NCI-H1436 (cell line): ENCODE measurements at places on chromosomes 1 and 21.

GRCh38 chr1:116257341-116257767 is 115.7 kb upstream of the ATP1A1 start:
- DNase-seq: no peak

- no peak for DNase-seq
Observed at GRCh38 chr1:7534061-7534825, 236.9 kb upstream of the VAMP3 start.

- DNase-seq: no peak
Observed at GRCh38 chr1:19123837-19124236, 86.2 kb downstream of the UBR4 start.

DNA sequence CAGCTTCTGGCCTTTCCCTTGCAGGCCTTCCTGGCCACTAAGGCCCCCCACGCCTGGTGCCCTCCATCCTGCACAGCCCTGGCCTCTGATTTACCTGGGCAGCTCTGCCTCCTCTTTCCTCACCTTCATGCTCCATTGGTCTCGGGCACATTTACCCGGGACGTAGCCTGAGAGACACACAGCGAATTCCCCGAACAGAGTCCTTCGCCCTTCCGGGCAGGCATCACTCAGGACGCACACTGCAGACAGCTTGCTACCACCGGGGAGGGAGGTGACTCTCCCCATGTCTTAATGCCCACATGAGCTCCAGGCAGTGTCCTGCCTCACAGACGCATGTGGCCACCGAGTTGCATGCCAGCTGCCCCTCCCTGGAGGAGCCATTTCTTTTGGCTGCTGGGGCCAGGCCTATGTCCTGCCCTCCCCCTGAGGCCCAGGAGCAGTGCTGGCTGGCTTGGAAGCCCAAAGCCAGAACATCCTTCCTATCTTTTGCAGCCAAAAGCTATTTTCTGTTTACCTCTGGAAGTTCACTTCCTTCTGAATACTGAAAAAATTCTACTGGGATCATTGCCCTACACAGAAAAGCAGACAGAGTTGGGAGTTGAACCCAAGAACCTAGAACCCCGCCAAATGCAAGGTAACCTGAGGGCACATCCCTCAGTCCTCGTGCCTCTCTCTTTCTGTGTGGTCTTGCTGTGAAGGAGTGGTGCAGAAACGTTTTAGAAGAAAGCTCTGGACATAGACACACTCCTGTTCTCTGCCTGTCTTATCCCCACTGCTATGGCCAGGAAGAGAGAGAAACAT is 209.5 kb downstream of the TOMM20 start:
- DNase-seq: no peak

DNA sequence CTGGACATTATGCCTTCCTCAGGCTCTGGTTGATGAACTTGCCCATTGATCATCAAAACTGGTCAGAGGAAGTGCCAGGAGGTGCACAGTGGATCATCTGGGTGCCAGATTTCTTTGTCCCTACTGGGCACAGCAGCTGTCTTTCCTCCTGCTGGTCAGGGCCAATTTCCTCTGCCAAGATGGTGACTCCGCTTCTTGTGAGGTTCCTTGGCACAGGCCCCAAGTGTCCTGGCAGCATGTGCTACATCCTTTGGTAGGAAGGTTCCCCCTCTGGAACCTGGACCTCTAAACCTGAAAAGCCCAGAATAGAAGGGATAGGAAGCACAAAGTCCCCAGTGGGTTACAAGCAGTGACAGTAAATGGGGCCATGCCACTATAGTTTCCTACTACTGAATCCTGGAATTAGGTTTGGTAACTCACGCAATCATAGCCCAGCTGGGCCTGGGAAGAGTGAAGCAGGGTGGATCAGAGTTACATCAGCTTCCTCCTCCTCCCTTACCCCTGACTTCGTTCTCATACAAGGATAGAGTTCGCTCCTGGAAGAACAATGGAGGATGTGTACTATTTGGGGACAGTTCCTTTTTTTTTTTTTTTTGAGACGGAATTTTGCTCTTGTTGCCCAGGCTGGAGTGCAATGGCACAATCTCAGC is 147.1 kb downstream of the CNIH3 start:
- no peak for DNase-seq

GRCh38 chr1:38179483-38179882 is 132.9 kb upstream of the POU3F1 start:
- no peak for DNase-seq

DNA sequence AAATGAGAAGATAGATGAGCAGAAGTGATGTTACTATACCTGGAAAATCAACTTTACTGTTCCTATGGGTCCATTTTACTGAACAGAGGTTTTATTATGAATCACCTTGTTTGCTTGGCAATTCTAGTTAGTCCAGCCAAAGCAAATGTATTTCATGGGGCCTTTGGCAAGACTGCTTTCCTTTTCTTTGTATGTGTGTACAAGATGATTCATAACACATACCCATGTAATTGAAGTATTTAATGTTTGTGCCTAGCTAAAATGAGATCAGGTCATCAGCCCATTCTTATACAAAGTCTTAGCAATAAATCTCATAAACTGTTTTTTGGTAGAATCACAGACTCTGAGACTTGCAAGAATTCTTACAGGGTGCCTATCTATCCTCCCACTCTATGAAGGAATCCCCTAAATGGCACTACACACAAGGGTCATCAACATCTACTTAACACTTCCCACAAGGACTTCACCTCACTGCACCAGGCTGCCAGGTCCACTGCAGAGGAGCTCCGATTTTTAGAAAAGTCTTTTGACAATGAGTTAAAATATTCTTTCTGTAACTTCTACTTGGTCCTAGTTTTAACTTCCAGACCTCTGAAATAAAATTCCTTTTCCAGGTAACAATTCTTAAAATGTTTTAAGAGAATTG is 58.5 kb downstream of the LPAR3 start:
- no peak for DNase-seq

GRCh38 chr1:121471523-121471922 is 286.7 kb downstream of the SRGAP2C start:
- DNase-seq: no peak

- DNase-seq: no peak
Observed at GRCh38 chr21:44913425-44914175, 7.1 kb downstream of the ITGB2 start.

DNA sequence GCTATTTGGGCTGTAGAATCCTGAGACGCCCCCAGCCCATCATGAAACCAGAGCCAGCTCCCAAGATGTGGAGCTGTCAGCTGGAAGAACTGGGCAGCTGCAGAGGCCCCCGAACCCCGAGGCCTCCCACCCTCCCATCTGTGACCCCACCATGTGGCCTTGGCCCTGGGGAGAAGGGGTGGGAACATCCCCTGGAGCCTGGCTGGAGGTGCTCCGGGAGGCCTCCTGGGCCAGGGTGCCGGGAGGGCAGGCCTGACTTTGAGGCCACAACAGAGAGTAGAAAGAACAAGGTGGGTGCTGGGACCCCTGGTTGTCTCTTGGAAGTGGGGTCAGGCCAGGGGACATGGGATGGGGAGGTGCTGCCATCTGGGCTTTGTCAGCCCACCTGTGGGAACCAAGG is 6.0 kb upstream of the SMYD3 start:
- no peak for DNase-seq

GRCh38 chr1:206831650-206832049 is 33.8 kb upstream of the IL20 start:
- no peak for DNase-seq

DNA sequence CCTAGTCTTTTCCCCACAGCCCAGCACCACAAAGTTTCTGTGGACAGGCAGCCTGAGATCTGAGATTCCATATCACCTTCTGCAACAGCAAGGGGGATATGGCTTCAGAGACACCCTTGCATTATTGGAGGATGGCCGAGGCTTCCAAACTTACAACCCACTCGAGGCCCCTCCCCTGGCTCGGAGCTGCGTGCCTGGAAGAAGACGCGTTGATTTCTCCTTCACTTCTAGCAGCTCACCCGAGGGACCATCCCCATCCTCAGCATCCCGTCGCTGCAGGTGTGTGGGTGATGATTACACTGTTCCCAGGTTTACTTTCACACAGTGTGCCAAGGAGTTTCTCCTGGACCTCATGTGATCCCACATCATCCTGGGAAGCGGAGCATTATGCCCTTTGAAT is 277.9 kb downstream of the MATN1 start:
- DNase-seq: no peak

GRCh38 chr21:21864321-21864840 is 866.2 kb downstream of the NCAM2 start:
- DNase-seq: no peak

GRCh38 chr1:228312136-228312764 is 94.4 kb downstream of the TRIM11 start:
- DNase-seq: no peak

DNA sequence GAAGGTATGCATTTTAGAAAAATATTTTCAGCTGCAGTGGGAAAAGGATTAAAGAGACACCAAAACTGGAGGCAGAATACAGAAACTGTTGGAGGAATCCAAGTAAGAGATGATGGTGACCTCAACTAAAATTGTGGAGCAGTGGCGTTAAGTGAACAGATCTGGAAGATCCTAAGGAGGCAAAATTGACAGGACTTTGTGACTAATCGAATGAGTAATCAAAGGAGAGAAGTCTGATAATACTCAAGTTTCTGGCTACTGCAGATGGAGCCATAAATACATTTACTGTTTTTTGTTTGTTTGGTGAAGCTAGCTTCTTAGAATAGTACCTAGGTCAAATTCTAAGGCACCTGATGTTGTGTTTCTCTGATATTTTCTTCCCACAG is 3.1 kb downstream of the CTBS start:
- DNase-seq: no peak

DNA sequence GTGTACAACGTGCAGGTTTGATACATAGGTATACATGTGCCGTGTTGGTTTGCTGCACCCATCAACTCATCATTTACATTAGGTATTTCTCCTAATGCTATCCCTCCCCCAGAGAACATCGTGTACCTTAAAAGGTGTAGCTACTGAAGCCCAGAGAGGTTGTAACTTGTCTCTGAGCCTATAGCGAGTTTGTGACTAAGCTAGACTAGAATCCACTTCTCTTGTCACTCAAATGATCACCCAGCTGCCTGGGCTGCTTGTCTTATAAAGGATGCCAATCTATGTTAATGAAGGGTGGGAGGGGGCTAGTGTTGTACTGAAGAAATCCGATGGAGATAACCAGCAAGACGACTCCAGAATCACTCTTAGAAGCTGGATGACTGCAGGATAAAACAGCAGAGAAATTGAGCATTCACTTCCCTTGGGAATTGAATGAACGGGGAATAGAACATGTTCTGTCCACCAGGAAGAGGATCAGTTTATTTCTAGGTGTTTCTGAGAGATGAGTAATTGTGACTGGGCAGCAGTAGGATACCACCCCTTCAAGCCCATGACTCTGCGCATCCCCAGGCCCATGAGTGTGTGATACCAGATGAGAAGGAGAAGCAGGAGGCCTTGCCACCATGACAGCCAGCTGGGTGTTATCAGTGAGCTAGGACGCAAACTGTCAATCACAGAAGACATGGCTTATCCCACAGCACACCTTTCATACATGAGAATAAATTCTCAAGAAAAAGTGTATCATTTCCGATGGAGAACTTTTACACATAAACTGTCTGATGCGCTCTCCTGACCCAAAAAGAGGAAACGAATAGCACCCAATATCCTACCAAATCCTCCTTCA is 390.4 kb downstream of the NTNG1 start:
- no peak for DNase-seq

- DNase-seq: peak; percentile 11
Observed at GRCh38 chr1:227766015-227766634, 30.9 kb downstream of the SNAP47 start.

DNA sequence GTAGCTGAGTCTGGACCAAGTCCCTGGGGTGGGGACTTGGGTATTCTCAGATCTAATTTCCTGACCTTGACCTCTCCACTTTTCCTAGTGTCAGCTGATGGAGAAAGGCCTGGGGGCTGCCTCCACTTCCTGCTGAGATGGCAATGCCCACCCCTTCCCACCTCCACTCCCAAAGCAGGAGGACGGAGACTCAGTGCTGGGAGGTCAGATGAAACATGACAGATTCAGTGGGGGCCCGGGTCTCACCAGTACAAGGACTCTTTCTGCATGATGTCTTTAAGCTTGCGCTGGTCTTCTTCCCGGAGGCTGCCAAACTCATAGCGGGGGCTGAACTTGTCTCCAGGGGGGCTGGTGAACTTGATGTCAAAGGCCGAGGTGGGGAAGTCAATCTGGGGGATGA is 35.6 kb upstream of the PPP1R15B start:
- no peak for DNase-seq

DNA sequence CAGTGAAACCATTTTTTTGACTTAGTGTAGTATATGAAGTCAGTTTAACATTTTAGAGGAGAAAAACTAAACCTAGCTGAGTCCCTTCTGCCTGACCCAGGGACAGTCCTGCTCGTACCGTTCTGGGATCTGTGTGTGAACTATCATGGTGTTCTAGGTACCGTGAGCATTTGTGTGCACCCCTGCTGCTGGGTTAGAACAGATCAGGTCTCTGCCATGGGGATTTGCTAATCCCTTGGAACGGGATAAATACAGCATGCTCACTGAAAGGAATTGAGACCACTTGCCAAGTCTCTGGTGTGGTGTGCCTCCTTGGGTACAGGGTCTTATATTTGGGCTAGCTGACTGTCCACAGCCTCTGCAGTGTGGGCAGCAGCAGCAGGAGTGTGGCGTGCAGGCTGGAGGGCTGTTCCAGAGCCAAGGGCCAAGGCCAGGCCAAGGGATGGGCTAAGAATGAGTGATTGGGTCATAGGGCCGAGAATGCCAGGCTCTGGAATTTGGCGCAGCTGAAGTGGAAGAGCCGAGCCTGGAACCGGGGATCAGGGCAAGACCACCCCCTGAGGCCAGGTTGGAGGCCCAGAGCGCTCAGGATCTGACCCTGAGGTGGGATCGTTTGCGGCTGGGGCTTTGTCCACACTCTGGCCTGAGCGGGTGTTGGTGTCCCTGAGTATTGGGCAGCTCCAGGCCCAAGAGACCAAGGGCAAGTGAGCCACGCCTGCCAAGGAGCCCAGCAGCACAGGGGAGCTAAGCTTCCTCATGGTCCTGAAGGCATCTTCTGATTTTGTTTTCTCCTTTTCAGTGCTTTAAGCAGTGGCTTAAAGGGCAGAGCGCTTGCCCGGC is 66.3 kb downstream of the VPS26C start:
- DNase-seq: no peak

- DNase-seq: no peak
Observed at GRCh38 chr1:27503033-27503432, 13.1 kb upstream of the WASF2 start.

DNA sequence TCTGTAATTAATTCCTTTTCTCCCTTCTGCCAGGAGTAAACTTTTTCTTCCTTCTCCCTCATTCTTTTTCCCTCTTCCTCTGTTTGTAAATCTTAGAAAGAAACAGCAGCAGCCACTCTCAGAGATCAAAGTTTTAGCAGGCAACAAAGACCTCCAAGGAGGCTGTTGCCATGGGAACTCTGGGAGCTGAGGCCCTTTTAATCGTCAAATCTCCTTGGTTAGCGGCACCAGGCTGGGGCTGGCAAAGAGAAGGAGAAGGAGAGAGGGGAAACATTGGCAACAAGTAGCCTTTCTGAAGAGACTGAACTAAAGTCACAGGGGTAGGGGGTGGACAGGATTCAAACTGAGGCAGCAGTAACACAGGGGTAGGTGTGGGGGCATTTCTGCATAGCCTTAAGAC is 25.2 kb downstream of the ILDR2 start:
- no peak for DNase-seq

- DNase-seq: no peak
Observed at GRCh38 chr1:71640116-71640515, 559.3 kb upstream of the ZRANB2 start.
